Left ventricle myocardium inferior (tissue), 1 donor: ENCODE measurements at places on chromosomes 7 and 10.

DNA sequence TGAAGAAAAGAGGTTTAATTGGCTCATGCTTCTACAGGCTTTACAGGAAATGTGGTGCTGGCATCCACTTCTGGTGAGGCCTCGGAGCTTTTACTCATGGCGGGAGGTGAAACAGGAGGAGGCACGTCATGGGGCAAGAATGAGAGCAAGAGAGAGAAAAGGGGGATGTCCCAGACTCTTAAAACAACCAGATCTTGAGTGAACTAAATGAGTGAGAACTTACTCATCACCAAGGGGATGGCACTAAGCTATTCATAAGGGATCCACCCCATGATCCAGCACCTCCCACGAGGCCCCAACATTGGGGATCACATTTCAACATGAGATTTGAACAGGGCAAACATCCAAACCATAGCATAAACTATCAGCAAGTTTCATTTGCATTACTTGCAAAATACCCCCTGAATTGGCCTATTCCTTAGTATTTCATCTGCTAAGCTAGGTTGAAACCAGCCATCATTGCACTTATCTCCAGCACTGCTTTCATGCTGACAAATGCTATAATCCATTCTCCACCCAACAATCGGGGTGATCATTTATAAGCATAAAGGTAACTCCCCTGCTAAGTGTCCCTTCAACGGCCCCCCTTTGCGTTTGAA, 179.0 kb downstream of the NOC3L start:
- DNase-seq, result no peak

- no peak for DNase-seq
Measured at GRCh38 chr10:34291466-34292193, 523.5 kb downstream of the PARD3 start.

GRCh38 chr7:114930107-114930661, 8.3 kb downstream of the MDFIC start:
- no peak for DNase-seq

DNA sequence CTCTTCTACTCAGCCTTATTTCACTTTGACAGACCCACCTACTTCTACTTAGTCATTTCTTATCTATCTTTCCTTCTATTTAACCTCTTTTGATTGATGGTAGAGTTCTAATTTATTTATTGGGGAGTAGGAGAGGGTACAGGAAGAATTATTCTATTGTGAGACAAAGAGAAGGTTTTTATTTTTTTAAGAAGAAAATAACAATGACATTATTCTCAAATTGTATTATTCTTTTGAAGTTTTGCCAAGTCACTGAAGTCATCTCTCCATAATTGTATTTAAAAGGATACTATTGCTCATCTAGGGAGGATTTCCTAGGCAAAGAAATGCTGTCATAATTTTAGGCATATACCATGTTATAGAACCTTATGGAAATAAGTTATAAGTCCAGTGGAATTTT, 52.7 kb downstream of the ITGB8 start:
- DNase-seq, result no peak

GRCh38 chr10:34885011-34885410, 69.9 kb upstream of the PARD3 start:
- no peak for DNase-seq

GRCh38 chr10:124493214-124493882, 31.7 kb downstream of the LHPP start:
- no peak for DNase-seq
